Eye (tissue), 1 donor: ENCODE measurements at places on chromosomes 5 and 9.

GRCh38 chr5:150751096-150751891, 7.5 kb downstream of the DCTN4 start:
- no peak for DNase-seq

- no peak for DNase-seq
Observed at GRCh38 chr9:102403514-102403913, 591.6 kb upstream of the CYLC2 start.

- no peak for DNase-seq
Observed at GRCh38 chr5:55711507-55712022, 559 bp downstream of the SLC38A9 start.

DNA sequence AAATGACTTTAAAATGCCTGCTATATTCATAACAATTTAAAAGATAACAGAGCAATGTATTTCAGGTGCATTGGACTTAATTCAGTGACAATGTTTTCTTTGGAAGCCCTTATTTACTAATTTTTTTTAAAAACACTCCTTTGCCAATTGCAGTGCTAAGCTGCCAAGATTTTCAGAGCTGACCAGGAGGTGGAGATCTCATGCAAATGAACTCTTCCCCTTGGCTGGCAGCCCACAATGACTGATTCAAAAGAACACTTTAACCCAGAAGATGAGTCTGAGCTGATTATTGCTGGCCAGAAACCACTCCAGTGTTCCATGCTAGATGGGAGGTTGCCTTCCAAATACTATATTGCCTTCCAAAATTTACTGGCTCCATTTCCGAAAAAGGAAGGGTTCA, 128.3 kb upstream of the CCNH start:
- peak; percentile 69 for DNase-seq

DNA sequence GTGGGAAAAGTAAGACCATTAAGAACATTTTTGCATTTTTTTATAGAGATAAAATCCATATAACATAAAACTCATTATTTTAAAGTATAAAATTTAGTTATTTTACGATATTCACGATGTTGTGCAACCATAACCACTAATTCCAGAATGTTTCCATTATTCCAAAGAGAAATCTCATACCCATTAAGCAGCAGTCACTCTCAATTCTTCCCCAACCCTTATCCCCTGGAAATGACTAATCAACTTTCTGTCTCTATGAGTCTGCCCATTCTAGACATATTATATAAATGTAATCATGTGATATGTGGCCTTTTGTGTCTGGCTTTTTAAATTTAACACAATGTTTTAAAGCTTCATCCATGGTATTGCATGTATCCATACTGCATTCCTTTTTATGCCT, 115.6 kb upstream of the ADAMTSL1 start:
- no peak for DNase-seq

GRCh38 chr5:136332223-136333015, 32.9 kb downstream of the TRPC7 start:
- no peak for DNase-seq

DNA sequence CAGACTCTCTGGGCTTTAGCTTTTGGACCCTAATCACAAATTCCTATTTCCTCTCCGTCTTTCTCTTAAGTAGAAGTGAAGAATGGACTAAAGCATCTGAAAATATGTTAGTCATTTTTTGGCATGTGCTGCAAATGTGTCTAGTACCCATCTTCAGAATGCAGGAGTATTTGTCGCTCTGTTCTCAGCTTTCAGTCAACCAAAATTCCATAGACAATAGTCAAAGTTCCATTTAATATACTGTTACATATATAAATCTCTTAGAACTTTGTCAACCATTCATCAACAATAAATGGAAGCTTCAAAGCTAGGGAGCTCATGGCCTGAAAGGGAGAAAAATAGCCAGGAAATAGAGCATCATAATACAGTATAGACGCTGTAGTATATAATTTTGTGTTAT, 509.4 kb downstream of the BNC2 start:
- DNase-seq = no peak

DNA sequence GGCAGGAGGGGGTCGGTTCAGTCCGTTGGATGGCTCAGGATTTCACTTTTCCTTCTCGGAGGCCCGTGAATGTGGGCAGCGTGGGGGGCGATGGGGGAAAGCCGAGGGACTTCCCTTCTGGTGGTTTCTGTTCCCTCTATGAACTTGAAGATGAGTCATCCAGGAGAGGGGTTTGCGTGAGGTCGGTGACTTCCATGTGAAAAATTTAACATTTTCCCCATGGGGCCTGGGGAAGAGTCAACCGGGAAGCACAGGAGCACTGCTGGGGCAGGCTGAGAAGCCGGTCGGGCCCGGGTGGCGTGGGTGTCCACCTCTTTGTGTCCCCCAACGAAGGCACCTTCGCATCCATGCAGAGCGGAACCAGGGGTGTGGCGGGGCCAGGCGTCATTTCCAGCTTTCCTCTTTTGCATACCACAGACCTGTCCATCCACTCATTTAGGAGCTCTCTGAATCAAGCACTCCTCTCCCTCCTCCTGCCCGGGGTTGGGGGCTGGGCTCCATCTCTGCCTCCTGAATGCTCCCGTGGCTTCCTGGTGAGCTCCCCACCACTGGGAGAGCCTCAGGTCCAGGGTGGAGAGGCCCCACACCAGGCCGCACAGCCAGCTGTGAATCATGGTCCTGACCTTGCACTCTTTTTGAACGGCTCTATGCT, 68.4 kb downstream of the ANKRD33B start:
- DNase-seq = no peak

DNA sequence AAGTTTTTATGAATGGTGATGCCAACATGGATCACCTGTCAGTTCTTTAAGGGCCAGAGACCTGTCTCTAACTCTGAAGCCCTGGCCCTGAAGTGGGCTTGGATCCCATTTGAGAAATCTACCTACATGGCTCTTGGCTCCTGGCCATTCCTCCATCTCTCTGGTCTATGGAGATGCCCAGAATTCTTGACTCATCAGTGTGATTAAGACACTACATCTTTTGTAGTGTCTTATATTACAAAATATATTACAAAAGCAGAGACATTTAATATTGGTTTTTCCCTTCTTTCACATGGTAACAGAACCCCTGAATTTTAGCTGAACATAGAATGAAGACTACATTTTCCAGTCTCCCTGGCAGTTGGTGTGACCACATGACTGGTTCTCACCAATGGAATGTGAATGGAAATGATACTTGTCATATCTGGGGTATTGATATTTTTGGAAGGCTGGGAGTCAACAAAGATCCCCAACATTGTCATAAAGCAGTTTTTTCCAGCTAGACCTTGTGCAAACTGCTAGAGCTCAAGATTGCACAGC, 198.3 kb downstream of the SREK1 start:
- no peak for DNase-seq

DNA sequence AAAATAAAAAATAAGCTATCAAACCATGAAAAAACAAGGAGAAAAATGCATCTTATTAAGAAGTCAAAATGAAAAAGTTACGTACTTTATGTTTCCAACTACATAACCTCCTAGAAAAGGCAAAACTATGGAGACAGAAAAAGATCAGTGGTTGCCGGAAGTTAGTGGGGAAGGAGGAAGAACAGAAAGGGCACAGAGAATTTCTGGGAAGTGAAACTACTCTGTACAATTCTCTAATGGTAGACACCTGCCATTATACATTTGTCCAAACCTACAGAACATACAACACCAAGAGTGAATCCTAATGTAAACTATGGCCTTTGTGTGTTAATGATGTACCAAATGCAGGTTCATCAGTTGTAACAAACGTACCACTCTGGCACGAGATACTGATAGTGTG, 25.3 kb downstream of the SMU1 start:
- no peak for DNase-seq

DNA sequence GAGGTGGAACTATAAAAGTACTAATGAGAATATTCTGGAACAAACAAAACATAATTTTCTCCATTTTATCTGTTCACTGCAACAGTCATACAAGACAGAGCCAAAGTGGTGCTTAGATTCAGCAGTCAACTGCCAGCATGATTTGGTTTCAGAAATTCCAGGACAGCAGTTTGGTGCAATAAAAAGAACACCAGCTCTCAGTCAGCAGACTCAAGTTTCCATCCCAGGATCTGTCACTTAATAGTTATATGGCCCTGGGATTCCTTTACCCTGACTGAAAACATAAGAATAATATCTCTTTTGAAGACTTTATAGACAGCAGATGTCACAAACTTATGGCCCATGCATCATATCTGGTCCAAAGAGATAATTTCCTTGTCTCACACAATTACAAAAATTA, 92.8 kb upstream of the RASEF start:
- no peak for DNase-seq

GRCh38 chr5:96335873-96336272, 97.2 kb downstream of the PCSK1 start:
- no peak for DNase-seq

DNA sequence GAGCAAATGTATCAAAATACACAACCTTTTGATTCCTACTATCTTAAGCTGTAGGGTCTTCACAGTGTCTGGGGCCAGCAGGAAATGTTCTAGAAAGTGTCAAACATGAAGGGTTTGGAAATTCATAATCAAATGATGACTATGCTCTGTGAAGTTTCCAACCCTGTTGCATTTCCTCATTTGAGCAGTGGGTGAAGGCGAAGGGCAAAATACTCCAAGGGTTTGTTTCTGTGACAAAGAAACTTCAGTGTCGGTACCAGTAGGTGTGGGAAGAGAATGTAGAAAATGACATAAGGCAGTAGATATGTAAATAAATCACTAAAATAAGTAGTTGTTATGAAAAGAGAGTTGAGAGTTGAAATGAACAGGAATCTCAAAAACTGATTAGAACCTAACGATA, 576 bp downstream of the ALDOB start:
- no peak for DNase-seq

DNA sequence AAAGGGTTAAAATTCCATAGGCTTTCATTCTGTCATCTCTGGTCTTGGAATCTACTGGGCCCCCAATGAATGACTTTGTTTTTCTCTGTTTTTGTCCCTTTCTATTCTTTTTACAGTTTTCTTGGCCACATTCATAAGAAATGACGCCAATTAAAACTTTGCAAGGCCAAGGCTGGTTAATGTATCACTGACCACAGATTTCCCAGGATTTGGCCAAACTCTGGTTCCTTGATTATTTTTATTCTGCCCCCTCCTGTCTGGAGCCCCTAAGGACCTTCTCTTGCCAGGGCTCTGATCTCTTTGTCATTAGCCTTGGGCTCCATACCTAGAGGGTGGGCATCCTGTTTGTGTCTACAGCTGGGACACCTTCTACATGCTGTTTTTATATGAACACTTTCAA, 388.9 kb upstream of the PAPPA start:
- no peak for DNase-seq

DNA sequence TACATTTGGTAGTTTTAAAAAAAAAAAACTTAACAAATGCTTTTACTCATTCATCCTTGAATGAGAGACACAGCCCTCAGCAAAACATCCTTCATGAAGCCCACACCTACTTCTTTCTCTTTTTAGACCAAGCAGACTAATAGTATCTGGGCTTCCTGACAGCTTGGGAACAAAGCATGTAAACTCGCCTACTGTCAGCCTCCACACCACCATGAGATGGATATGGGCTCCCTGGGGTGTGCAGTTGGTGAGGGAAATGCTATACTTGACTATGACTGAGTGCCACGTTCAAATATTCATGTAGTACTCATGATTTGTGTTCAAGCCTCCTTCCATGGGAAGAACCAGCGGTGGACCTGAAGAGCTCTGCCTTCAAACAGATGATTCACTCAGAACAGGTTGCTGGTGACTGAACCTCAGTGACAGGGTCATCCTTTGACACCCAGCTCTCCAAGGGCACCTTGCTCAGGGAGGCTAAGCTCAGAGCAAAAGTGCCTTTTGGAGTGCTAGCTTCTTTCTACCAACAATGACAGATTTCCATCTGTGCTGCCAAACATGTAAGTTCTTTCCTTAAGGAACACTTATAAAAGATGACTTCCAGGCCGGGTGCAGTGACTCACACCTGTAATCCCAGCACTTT, 36.8 kb downstream of the SLC22A5 start:
- DNase-seq = no peak

DNA sequence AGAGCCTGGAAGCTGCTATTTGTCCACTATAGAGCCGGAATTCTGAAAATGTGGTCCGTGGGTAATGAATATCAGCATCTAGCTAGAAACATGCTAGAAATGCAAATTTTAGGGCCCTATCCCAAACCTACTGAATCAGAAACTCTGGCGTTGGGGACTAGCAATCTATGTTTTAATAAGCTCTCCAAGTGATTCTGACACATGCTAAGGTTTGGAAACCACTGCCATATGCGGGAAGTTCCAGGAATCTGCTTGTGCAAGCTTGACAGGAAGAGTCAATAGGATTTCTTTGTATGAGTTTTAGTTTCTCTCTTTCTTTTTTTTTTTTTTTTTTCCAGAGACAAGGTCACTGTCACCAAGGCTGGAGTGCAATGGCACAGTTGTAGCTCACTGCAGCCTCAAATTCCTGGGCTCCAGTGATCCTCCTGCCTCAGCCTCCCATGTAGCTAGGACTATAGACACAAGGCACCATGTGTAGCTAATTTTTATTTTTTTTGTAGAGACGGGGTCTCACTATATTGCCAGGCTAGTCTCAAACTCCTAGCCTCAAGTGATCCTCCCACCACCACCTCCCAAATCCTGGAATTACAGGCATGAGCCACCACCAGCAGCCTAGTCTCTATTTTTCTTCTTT, 26.4 kb upstream of the CARNMT1 start:
- DNase-seq = no peak

- no peak for DNase-seq
Observed at GRCh38 chr9:122244349-122244748, 15.6 kb upstream of the LHX6 start.

DNA sequence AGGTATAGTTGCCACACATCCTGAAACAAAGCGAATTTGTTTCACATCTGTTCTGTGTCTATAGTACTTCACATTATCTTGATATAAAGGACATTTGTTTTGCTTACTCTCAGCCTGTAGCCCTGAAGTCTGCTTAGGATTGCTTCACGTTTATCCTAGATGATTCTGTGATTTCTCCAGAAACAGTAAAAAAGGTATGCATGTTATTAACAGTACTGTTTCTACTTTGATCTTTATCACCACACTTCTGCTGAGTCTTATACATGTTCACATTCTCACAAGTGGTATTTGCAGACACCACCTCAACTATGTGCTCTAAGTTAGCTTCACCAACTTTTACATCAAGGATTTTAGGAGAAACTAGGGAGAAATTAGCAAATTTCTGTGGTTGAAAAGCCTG, 47.4 kb upstream of the ADAMTS19 start:
- no peak for DNase-seq

GRCh38 chr9:34650816-34651215, 1.2 kb upstream of the IL11RA start:
- DNase-seq = no peak

- DNase-seq = peak; percentile 78
Observed at GRCh38 chr5:52989025-52989780, at the start of gene ITGA2. Gene ITGA2 (plus strand): TSS chr5:52989352. CDS start chr5:52989469, 117 bp downstream.

- DNase-seq = peak; percentile 57
Observed at GRCh38 chr5:81755320-81755719, 4.4 kb upstream of the SSBP2 start.
